ENCODE measurements at places on chromosomes 7 and 10.

GRCh38 chr10:13483951-13484350 is 44.9 kb downstream of the BEND7 start:
- no peak for DNase-seq

GRCh38 chr7:50983850-50984249 is 201.2 kb upstream of the GRB10 start:
- DNase-seq: no peak

GRCh38 chr10:5418584-5418983 is 6.2 kb downstream of the NET1 start:
- no peak for DNase-seq

GRCh38 chr10:116201011-116201410 is 72.0 kb downstream of the GFRA1 start:
- no peak for DNase-seq

DNA sequence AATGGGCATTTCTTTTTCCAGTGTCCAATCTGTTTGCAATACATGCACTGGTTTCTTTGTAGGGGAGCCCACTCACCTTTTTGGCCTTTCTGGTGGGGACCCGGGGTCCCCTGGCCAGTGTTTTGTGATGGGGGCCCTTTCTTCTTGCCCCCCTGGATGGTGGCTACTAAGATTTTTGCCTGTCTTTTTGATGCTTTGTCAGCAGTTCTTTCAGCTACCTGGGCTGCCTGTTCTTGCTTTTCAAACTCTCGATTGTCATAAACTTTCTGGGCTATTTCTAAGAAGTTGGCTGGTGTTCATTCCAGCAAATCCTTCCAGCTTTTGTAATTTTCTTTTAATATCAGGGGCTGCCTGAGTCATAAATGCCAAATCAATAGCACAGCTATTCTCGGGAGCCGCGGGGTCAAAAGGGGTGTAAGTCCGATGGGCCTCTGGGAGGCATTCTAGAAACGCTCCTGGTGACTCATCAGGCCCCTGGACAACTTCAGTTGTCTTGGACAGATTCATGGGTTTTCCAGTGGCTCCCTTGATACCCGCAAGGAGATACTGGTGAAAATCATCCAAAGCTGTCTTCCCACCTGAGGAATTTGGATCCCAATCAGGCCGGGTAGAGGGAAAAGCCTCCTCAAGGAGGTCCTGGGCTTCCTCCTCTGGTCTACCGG is 79.0 kb downstream of the PRR15 start:
- no peak for DNase-seq

DNA sequence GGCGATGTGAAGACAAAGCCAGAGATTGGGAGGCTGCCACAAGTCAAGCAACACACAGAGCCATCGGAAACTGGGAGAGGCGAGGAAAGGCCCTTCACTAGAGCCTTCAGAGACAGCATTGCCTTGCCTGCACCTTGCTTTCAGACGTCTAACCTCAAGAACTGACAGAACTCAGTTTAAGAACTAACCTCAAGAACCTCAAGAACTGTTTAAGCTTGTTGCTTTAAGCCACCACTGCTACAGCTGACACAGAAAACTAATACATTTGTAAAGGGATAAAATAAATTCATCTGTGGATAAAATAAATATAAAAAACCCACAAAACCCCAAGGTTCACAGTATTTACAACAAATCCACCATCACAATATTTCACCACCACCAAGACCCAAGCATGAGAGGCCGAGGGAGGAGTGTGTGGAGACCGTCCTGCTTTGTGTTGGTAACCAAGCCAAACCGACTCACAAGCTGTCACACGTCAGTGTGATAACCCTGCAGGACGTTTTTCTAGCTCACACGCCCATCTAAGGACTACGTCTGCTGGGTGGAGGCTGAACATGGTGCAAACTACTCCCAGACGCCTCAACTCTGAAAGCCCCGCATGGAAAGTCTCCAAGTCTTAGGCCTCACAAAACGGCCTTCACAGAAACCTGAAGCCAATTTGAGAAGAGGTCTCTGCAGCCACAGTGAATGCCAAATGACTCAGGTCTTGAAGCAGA is 116.8 kb downstream of the ABLIM1 start:
- DNase-seq: no peak

DNA sequence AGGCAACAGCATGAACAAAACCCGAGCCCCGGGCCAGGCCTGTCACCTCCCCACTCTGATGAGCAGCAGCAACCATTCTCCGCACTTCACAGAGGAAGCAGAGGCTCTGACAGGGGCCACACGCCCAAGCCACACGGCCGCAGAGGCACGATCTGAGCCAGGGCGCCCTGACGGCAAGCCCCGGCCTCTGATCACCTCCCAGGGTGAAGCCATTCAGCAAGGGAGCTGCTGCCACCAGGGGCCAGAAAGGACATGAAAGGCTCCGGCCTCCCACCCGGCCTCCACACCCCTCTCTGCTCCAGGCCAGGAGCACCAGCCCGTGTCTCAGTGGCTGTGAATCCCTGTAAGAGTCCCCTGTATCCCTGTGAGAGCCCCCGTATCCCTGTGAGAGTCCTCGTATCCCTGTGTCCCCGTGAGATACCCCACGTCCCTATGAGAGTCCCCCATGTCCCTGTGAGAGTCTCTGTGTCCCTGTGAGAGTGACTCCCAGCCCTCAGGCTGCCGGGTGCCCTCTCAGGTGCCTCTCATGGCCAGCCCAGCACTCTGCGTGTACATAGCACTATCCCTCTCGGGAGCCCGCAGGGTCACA is 187.8 kb downstream of the MAD1L1 start:
- no peak for DNase-seq

DNA sequence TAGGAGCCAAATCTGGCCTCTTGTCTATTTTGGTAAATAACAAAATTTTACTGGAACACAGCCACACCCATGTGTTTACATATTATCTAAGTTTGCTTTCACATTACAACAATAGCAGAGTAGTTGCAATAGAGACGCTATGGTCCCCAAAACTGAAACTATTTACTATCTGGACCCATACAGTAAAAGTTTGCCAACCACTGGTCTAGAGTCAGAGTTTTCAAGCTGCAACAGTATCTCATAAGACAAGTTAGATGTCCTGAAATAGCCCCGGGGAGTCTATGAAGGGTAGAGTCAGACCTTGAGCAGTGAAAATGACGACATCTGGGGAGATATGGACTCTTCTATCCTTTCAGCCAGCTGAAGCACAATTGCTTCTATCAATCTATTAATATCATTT is 74.2 kb downstream of the CTNNA3 start:
- no peak for DNase-seq

DNA sequence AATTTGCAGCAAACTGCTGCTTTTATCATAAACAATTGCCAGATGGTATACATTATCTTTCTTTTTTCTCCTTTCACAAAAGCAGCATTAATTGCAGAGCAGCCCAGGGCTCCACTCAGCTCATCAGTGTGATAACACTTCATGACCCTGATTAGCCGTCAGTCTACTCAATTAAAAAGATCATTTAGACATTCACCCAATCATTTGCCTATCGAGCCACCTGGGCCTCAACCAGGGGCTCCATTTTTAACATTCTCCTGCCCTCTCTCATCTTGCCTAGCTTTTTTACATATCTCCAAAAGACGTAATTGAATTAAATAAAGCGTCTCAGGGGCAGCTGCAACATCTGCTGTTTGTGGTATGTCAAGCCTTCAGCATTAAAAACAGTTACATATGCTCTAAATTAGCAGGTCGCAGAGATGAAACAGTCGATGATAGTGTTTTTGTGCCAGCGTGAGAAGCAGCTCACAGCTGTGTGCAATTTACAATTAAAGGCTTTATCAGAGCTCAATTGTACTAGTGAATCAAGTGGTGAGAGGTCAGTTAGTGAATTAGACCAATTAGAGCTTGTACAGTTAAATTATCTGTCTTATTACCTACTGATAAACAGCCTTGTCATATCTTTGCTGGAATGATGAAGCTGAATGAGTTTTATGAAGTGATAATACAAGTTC is 522.5 kb downstream of the ETV1 start:
- DNase-seq: no peak

GRCh38 chr10:120335553-120335952 is 121.5 kb upstream of the PLPP4 start:
- no peak for DNase-seq

- DNase-seq: no peak
Measured at GRCh38 chr10:19178675-19179074, 130.1 kb downstream of the MALRD1 start.

All from midbrain (tissue), 1 donor.